ENCODE measurements at places on chromosomes 11 and 22.
A peak's percentile ranks its signal among the peaks of the same experiment; 100 is the strongest.

GRCh38 chr11:78982473-78982872 lies 407.8 kb upstream of the NARS2 start:
- no peak for DNase-seq
- H3K4me3 ChIP-seq = no peak overlapping the region
- H3K4me1 ChIP-seq = peaks cover 10% of the 10 kb centered on the region
- no peak overlapping the region for H3K27ac ChIP-seq

DNA sequence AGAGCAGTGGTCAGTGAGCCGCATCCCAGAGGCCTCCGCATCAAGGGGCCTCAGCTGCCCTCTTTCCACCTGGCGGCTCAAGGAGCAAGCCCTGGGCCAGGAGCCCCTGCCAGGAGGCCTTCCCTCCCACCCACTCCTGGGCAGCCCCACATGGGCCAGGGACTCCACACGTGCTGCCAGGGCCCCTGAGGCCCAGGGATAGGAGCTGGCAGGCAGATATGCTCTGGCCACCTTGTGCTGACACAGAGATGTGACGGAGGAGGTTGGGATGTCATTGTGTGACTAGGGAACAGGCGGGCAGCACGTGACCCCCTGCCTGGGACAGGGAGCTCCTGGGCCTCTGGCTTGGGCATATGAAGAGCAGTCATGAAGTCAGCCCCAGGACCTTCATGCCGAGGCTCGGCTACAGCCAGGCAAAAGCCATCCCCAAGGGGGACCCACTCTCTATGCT lies 77.9 kb downstream of the PIWIL3 start:
- peaks cover 18% of the 10 kb centered on the region for H3K4me1 ChIP-seq
- no peak overlapping the region for H3K27ac ChIP-seq
- H3K4me3 ChIP-seq = no peak overlapping the region
- H3K27me3 ChIP-seq = no peaks in the 10 kb centered on the region
- H3K36me3 ChIP-seq = no peaks in the 10 kb centered on the region

GRCh38 chr22:47328550-47329243 lies 566.2 kb downstream of the TBC1D22A start:
- H3K27ac ChIP-seq = no peak overlapping the region
- no peaks in the 10 kb centered on the region for H3K4me1 ChIP-seq
- no peak for DNase-seq
- no peaks in the 10 kb centered on the region for H3K27me3 ChIP-seq
- no peaks in the 10 kb centered on the region for H3K36me3 ChIP-seq
- H3K4me3 ChIP-seq = no peak overlapping the region

DNA sequence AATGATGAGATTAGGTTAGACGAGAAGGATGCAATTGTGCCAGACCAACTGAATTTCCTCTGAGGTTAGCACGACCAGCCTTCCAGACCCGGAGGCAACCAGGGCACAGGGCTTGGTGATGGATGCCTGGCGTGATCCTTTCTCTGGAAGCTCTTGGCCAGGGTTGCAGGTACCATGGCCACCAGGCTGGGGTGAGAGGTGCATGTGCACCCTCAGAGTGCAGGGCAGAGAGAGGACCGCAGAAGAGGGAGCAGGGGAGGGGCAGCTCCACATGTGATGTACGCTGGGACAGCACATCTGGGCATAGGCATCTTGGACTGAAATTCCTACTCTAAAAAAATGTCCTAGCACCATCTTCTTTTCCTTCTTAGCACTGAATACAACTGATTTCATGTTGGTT lies 10.9 kb downstream of the KCNJ1 start:
- peaks cover 12% of the 10 kb centered on the region for H3K27me3 ChIP-seq
- H3K36me3 ChIP-seq = no peaks in the 10 kb centered on the region
- H3K4me3 ChIP-seq = no peak overlapping the region
- H3K4me1 ChIP-seq = peaks cover 5% of the 10 kb centered on the region
- no peak overlapping the region for H3K27ac ChIP-seq

DNA sequence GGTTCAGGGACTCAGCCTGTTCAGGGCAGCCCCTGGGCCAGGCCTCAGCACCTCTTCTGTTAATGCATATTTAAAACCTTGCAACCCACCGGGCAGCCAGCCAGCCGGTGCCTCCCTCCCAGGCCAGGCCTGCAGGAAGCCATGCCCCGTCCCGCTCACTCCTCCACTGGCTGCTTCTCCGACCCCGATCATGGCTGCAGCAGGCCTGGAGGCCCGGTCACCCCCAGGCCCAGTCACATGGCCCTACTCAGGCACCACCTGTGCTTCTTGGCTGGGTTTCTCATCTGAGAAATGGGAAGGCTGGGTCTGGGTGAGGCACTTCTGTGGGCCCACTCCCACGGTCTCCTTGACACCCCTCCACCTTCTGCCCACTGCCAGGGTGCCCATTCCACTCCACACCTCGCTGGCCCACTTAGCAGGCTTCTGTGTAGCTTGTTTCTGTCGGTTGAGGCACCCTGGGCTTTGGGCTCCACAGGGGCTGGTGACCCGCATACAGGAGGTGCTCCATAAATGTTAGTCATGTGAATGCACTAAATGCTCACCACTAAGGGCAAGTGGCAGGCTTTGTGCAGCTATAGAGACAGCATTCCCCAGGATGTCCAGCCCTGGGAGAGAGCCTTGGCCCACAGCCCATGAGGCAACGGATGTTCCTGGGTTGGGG lies 11.4 kb downstream of the RTN4R start:
- no peaks in the 10 kb centered on the region for H3K36me3 ChIP-seq
- H3K4me3 ChIP-seq = no peak overlapping the region
- no peaks in the 10 kb centered on the region for H3K27me3 ChIP-seq
- no peak for DNase-seq

DNA sequence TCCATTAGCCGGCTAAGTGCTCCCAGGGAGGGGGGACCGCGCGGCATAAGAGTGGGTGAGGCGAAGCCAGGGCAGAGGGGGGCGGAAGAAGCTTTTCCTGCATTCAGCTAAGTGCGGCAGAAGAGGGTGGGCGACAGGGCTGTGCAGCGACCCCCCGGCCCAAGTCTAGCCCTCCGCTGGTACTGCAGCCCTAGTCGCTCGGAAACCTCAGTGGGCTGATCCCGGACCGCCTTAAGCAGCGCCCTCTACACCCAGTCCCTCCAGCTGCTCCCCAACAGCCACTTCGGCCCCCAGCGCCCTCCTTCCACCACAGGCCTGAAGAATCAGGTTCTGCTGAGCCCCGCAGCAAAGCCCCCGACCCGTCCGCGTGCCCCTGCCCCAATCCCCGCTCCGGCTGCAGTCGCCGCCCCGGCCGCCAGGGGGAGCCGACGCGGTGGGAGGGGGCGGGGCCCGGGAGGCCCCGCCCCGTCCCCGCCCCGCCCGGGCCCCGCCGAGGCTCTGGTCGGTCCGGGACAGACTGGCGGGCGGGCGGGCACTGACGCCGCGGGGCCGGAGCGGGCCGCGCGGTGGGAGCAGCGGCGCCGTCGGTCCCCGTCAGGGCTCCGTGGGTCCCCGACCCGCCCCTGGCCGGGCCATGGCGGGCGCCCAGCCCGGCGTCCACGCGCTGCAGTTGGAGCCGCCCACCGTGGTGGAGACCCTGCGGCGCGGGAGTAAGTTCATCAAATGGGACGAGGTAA lies at the start of gene PLCB3:
TSS of gene PLCB3 (plus strand) at position 515 of the 737 bp plus-strand sequence. CDS start at position 635, 120 bp downstream.
- peak within 1 kb of the TSS; percentile 92 for H3K4me3 ChIP-seq
- peaks cover 21% of the 10 kb centered on the region for H3K4me1 ChIP-seq
- DNase-seq = no peak
- H3K27me3 ChIP-seq = no peaks in the 10 kb centered on the region
- H3K36me3 ChIP-seq = no peaks in the 10 kb centered on the region
- peak within 1 kb of the TSS; percentile 56 for H3K27ac ChIP-seq

DNA sequence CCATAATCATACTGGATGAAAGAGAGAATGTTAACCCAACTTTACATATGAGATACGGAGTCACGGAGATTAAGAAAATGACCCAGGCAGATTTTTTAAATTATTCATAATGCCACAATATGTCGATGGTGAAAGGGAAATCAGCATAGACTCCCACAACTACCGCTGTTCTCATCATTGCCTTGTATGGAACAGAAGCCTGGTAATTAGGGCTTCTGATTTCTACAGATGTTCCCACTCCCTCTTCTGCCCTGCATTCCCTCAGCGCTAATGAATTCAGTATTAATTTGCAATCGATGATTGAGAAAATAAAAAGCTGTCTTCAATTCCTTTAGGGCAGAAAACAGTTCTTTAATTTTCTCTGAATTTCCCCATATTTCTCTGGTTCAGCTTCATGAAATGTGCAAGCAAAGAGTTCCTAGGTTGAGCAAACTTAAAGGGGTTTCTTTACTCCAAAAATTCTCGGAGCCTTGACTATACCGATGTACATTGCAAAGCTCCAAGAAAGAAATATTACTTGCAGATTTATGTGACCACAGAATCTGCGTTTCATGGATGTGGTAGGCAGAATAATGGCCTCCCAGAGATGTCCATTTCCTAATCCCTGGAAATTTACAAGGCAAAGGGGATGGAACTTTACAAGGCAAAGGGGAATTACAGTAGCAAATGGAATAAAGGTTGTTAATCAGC lies 134.9 kb upstream of the ZC3H12C start:
- H3K36me3 ChIP-seq = no peaks in the 10 kb centered on the region
- H3K27ac ChIP-seq = no peak overlapping the region

DNA sequence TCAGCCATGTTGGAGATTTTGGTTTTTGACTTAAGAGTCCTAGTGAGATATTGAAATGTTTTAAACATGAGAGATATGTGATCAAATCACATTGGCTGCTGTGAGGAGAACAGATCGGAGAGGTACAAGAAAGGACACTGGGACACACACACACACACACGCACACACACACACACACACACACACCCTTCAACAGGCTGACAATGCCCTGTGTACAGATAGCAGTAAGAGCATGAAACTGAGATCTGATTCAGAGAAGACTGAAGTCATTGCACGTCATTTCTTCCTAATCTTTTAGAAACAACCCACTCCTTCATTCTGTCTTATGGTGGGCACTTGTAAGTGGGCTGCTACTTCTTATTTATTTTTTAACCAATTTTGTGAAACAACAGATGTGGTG lies 200.5 kb upstream of the E2F8 start:
- H3K4me1 ChIP-seq = peaks cover 20% of the 10 kb centered on the region
- H3K27me3 ChIP-seq = peaks cover 16% of the 10 kb centered on the region
- H3K36me3 ChIP-seq = no peaks in the 10 kb centered on the region
- H3K4me3 ChIP-seq = no peak overlapping the region

DNA sequence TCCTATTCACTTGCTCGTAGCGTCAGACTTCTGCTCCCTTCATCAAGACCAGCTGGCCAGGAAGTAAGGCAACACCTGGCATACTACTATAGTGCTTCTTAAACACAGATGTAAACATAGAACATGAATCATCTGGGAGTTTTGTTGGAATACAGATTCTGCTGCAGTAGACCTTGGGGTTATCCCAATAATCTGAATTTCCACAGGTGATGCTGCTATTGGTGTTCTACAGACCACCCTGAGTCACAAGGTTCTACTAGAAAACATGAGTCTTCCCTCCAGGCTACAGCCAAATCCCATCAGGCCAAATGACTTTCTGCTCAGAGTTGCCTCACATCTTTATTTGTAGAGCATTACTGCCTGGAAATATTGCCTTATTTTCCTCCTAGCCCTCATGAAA lies 175.2 kb downstream of the NELL1 start:
- no peak for DNase-seq
- no peak overlapping the region for H3K4me3 ChIP-seq
- no peaks in the 10 kb centered on the region for H3K27me3 ChIP-seq

DNA sequence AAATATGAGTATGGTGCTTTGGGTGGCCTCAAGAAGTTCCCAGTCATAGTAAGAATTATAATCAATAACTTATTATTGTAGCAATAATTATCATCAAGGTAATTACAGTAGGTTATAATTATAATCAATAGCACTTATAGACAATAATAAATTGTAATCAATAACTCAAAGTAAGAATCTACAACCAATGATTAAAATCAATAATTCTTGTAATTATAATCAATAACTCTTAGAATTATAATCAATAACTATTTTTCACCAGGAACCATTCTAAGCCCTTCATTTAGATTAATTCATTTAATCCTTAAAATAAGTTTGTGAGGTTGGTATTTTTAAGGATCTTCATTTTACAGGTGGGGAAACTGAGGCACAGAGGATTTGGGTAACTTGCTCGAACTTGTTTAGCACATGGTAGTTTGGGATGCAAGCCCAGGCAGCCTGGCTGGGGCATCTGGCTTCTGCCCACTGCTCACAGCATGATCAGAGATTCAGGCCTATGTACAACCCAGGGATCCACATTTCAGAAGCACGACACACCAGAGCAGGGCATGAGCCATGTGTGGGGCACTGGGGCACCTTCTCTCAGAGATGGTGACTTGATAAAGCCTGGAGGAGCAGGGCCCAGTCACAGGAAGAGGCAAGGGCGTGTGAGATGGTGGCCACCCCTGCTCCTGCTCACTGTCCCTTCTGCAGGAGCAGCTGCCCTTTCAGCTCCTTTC lies 46.6 kb downstream of the SLC1A2 start:
- H3K4me1 ChIP-seq = peaks cover 3% of the 10 kb centered on the region
- H3K27me3 ChIP-seq = peaks cover 17% of the 10 kb centered on the region
- H3K4me3 ChIP-seq = no peak overlapping the region
- no peaks in the 10 kb centered on the region for H3K36me3 ChIP-seq
- DNase-seq = no peak
- no peak overlapping the region for H3K27ac ChIP-seq

DNA sequence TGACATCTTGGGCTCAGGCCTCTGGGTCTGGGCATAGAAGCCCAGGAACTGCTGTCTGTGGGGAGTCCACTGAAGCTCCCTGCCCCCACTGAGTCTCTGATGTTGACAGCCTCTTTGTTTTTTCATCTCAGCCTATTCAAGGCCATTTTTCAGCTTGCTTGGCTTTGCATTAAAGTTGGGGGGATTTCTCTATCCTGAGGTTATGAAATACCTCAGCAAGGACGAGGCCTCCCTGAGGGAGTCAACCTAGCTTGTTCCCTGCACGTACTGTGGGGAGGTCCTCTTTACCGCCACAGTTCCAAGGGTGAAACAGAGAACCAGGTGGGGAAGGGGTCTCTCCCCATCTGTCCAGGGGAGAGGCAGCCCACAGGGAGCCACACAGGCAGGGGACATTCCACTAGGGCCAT lies 8.4 kb downstream of the KCNQ1OT1 start:
- no peaks in the 10 kb centered on the region for H3K27me3 ChIP-seq
- peaks cover 10% of the 10 kb centered on the region for H3K36me3 ChIP-seq
- H3K4me1 ChIP-seq = peaks cover 57% of the 10 kb centered on the region
- H3K27ac ChIP-seq = no peak overlapping the region
- no peak for DNase-seq
- H3K4me3 ChIP-seq = no peak overlapping the region

GRCh38 chr22:40046126-40046525 lies 51.4 kb downstream of the FAM83F start:
- peaks cover 15% of the 10 kb centered on the region for H3K27me3 ChIP-seq
- peaks cover 13% of the 10 kb centered on the region for H3K4me1 ChIP-seq
- H3K36me3 ChIP-seq = no peaks in the 10 kb centered on the region
- peak overlapping the region; percentile 71 for H3K27ac ChIP-seq

All from type B pancreatic cell (in vitro differentiated cells).